DND-41 (cell line): ENCODE measurements at places on chromosomes 3 and 15.
A peak's percentile ranks its signal among the peaks of the same experiment; 100 is the strongest.

GRCh38 chr15:70853973-70854665, at the start of gene LARP6:
LARP6 (minus strand) TSS chr15:70854157; CDS start chr15:70854088, 69 bp downstream.
- DNase-seq = no peak
- no peak within 1 kb of the TSS for H3K27ac ChIP-seq
- no peaks in the 10 kb centered on the region for H3K4me1 ChIP-seq
- H3K27me3 ChIP-seq = no peaks in the 10 kb centered on the region

GRCh38 chr15:57215881-57216280, 160.4 kb upstream of the CGNL1 start:
- H3K27ac ChIP-seq = no peak overlapping the region
- no peaks in the 10 kb centered on the region for H3K27me3 ChIP-seq
- no peak for DNase-seq
- peaks cover 11% of the 10 kb centered on the region; the same call in 1 of the 2 replicates for H3K4me1 ChIP-seq

DNA sequence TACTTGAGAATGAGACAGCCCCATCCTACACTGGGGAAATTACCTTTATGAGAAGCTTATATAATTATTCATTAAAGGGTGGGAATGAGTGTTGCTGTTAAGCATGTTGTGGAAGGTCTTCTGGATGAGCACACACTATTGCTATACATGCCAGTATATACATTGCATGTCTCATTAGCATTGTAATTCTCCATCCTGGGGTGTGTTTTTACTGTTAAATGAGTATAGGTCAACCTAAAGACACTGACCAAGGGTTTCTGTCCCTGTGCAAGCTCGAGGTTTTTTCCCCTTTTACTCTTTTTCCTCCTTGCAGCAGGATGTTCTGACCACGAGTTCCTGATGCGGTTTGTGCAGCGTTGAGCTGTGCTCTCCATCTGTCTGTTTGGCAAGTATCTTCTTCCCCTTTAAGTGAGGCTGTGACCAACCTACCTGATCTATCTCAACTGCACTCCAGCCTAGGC, 7.2 kb upstream of the IVD start:
- peaks cover 14% of the 10 kb centered on the region for H3K36me3 ChIP-seq
- peak; percentile 43 for DNase-seq
- H3K27ac ChIP-seq = peak overlapping the region; percentile 71
- H3K4me3 ChIP-seq = peak overlapping the region; percentile 44
- peaks cover 20% of the 10 kb centered on the region for H3K4me1 ChIP-seq
- H3K27me3 ChIP-seq = no peaks in the 10 kb centered on the region

- no peak overlapping the region for H3K4me3 ChIP-seq
- no peak overlapping the region for H3K27ac ChIP-seq
- peaks cover 89% of the 10 kb centered on the region for H3K4me1 ChIP-seq
- no peaks in the 10 kb centered on the region for H3K27me3 ChIP-seq
Observed at GRCh38 chr15:92892201-92892555, 7.9 kb upstream of the CHD2 start.

DNA sequence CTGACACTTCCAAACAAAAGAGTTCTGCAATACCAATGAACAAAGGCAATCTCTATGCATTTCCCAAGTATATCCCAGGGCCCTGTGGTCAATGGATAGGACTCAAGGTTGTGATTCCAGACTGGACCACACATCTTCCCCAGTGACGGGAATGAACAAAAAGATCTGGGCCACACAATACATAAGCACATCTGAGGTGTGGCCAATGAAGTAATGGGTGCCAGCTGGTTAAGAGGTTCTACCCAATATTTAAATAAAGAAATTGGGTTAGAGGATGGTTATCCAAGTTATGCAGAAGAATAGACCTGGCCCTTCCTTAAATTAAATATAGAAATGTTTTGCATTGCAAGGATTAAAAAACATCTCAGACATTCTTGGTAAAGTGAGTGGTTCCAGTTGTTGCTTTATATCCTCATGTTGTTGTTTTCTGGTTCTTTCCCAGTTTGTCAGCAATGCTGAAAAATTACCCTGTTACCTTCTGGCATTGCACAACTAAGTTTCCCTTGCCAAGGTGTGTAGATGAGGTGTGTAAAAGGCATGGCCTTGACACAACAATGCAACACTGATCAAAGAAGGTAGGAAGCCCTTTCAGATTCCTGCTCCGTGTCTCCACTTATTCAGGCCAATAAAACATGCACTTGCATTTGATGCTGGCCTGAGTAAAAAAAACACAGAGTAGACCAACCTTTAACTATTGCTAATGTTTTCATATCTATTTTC, 86.5 kb downstream of the PRICKLE2 start:
- H3K36me3 ChIP-seq = no peaks in the 10 kb centered on the region
- H3K27me3 ChIP-seq = no peaks in the 10 kb centered on the region
- H3K4me3 ChIP-seq = no peak overlapping the region
- H3K4me1 ChIP-seq = no peaks in the 10 kb centered on the region

GRCh38 chr3:138938056-138938876, 8.7 kb downstream of the FOXL2 start:
- no peaks in the 10 kb centered on the region for H3K36me3 ChIP-seq
- no peak overlapping the region for H3K4me3 ChIP-seq
- DNase-seq = no peak
- H3K27me3 ChIP-seq = no peaks in the 10 kb centered on the region
- no peak overlapping the region for H3K27ac ChIP-seq
- no peaks in the 10 kb centered on the region for H3K4me1 ChIP-seq

- no peaks in the 10 kb centered on the region for H3K4me1 ChIP-seq
- H3K36me3 ChIP-seq = no peaks in the 10 kb centered on the region
- H3K27ac ChIP-seq = no peak overlapping the region
- no peak for DNase-seq
- H3K4me3 ChIP-seq = no peak overlapping the region
Observed at GRCh38 chr3:38984110-38984509, 67.6 kb downstream of the SCN11A start.

- H3K36me3 ChIP-seq = no peaks in the 10 kb centered on the region
- no peak overlapping the region for H3K27ac ChIP-seq
- H3K4me3 ChIP-seq = no peak overlapping the region
- no peak for DNase-seq
Observed at GRCh38 chr3:170467007-170467406, 48.3 kb downstream of the CLDN11 start.

DNA sequence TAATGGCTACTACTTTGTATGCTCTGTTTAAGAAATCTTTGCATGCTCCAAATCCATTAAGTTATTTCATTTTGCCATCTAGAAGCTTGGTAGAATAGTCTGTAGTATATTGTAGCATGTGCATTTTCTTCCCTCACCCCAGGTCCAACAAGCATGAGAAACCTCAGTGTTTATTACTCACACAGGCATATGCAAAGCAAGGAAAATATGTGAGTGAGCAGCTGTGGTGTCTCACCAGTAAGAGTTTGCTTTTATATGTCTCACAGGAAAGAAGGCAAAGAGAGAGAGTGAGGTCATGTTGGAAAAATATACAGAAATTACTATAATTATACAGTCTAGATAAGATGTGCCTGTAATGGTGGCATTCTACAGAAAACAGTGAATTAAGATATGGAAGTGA, 312.5 kb downstream of the C3orf38 start:
- H3K36me3 ChIP-seq = no peaks in the 10 kb centered on the region
- no peak overlapping the region for H3K27ac ChIP-seq
- H3K4me3 ChIP-seq = no peak overlapping the region

DNA sequence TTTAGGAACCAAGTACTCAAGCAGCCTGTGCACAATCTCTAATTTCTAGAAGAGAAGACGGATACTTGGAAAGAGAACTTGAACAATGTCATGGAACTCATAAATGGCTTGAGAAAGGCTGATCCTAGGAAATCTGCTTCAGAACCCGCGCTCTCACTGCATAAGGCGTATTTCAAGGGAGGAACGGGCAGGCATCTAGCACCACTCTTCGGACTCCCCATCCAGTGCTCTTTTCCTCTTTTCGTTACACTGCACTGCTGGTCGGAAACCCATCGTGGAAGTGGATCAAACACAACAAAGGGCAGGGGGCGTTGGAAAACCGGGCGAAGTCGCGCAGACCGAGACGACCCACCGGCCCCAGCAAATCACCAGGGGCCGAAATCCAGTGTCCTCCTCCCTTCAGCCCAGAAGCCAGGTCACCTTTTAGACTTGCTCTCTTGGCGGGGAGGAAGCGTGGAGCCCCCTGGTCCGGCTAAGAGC, 539 bp upstream of the TLNRD1 start:
- H3K27me3 ChIP-seq = no peaks in the 10 kb centered on the region
- peak overlapping the region; percentile 81 for H3K27ac ChIP-seq
- H3K4me1 ChIP-seq = peaks cover 39% of the 10 kb centered on the region
- DNase-seq = no peak
- peaks cover 18% of the 10 kb centered on the region for H3K36me3 ChIP-seq

GRCh38 chr3:53023072-53023823, 22.6 kb downstream of the SFMBT1 start:
- H3K36me3 ChIP-seq = peaks cover 2% of the 10 kb centered on the region; the same call in 1 of the 2 replicates
- no peak overlapping the region for H3K4me3 ChIP-seq
- peaks cover 22% of the 10 kb centered on the region for H3K4me1 ChIP-seq
- H3K27me3 ChIP-seq = no peaks in the 10 kb centered on the region
- peak overlapping the region; percentile 30; the same call in 1 of the 2 replicates for H3K27ac ChIP-seq

DNA sequence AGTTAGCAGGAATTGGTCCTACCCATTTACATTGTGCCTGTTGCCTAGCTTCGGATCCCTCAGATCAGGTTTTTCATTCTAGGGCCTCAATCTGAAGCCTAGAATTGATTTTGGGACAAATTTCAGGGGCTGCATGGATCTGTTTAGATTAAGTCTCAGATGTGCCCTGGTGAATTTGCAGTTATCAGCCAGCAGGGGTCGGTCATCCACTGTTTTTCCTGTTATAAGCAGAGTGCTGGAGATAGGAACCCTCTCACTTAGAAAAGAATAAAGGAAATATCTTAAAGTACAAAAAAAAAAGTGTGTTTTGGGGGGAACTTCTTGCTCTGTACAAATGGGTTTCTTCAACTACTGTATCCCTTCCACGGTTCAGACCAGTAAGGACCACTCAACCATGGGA, 212.5 kb downstream of the BCHE start:
- H3K36me3 ChIP-seq = no peaks in the 10 kb centered on the region
- no peak overlapping the region for H3K27ac ChIP-seq
- no peaks in the 10 kb centered on the region for H3K4me1 ChIP-seq

DNA sequence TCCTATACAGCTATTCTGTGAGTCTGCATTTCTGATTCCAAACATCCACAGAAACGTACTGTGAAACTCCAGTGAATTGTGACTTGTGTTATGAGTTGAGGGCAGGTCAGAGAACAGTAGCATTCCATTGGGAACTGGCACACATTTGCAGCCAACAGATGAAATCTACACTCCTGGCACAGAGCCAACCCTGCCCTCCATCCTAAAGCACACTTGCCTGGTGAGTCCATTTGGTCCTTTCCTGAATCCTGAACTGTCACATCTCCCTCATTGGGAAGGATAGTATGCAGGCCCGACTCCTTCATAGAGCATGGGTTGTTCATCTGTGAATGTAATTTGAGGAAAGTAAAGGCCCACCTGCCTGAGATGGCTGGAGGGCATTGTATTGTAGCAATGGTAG, 314.3 kb upstream of the RASGRP1 start:
- no peak for DNase-seq
- no peak overlapping the region for H3K4me3 ChIP-seq
- no peak overlapping the region for H3K27ac ChIP-seq
- H3K27me3 ChIP-seq = no peaks in the 10 kb centered on the region
- H3K36me3 ChIP-seq = no peaks in the 10 kb centered on the region
- no peaks in the 10 kb centered on the region for H3K4me1 ChIP-seq

DNA sequence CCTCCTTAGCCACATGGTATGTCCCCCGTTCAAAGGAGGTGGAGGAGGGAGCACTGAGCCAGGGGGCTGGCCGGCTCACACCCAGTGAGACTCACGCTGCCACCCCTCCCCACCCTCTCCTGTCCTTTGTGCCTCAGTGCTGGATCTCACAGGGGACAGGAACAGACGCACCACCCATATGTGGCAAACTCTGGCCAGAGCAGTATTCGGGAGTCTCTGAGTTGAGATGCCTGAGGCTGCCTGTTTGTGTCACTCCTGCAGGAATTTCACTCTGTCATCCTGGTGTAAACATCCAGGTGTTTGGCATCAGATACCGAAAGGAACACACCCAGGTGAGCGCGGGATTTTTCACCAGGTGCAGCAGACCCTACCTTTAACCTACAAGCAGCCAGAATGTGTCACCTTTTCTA, 25.7 kb downstream of the RGMA start:
- no peak for DNase-seq
- H3K27me3 ChIP-seq = no peaks in the 10 kb centered on the region
- peaks cover 24% of the 10 kb centered on the region for H3K36me3 ChIP-seq
- no peak overlapping the region for H3K4me3 ChIP-seq

DNA sequence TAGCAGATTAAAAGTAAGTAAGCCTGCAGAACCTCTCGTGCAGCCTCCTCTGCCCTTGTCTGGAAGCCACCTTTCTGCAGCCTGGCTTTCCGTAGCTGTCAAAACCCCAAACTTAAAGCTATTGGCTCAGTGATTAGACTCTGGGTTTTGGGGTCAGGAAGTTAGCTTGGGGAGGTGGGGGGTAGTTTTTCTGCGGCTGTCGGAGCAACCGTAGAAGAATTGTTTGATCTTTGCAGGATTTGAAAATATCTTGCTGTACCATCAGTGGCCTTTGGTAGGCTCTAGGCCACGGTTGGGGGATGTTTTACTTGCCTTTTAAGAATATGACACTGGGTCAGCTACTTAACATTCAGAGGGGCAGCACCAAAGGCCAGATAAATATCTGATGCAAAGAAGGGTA, 88.4 kb upstream of the RASGRP1 start:
- H3K36me3 ChIP-seq = no peaks in the 10 kb centered on the region
- peaks cover 44% of the 10 kb centered on the region for H3K4me1 ChIP-seq
- H3K27ac ChIP-seq = peak overlapping the region; percentile 84

DNA sequence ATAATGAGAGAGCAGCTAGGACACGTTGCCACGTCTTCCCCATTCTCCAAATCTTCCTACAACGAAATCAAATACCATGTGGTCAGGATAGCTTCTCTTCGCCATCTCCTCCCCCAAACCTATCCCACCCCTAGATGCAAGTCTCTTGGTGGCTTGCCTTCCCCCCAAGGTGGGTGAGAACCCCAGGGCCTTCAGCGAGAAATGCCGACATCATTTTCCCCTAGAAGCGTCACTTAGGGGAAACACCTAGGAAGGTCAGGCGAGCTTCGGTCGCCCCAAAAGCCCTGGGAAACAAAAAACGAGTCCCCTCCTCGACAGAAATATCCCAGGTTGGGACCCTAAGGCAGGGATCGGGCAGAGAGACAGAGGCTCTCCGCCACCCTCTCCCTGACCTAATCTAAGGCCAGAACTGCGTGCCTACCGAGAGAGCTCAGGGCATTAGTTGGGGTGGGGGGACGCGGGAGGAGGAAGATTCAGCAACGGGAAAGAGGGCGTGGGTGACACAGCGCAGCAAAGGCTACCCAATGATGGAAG, 502 bp downstream of the DPH3 start:
- DNase-seq = no peak
- H3K27ac ChIP-seq = peak overlapping the region; percentile 76
- H3K36me3 ChIP-seq = peaks cover 32% of the 10 kb centered on the region; the same call in 1 of the 2 replicates
- H3K4me1 ChIP-seq = peaks cover 52% of the 10 kb centered on the region
- H3K4me3 ChIP-seq = peak overlapping the region; percentile 81
- H3K27me3 ChIP-seq = no peaks in the 10 kb centered on the region

GRCh38 chr15:95017666-95018328, 786.4 kb downstream of the MCTP2 start:
- H3K36me3 ChIP-seq = no peaks in the 10 kb centered on the region
- H3K27me3 ChIP-seq = no peaks in the 10 kb centered on the region
- no peak for DNase-seq
- no peaks in the 10 kb centered on the region for H3K4me1 ChIP-seq

GRCh38 chr3:12384451-12385233, 95.8 kb downstream of the PPARG start:
- H3K36me3 ChIP-seq = no peaks in the 10 kb centered on the region
- DNase-seq = no peak
- peaks cover 34% of the 10 kb centered on the region for H3K4me1 ChIP-seq
- no peaks in the 10 kb centered on the region for H3K27me3 ChIP-seq
